Adipocyte (in vitro differentiated cells): ENCODE measurements at places on chromosomes 16 and 17.

GRCh38 chr17:60253048-60253447, 103.3 kb downstream of the CA4 start:
- DNase-seq: no peak

GRCh38 chr16:88785106-88785924, at the start of gene PIEZO1:
TSS of gene PIEZO1 (minus strand) at chr16:88785220. CDS start at chr16:88784964, 256 bp downstream.
- peak; percentile 92 for DNase-seq

DNA sequence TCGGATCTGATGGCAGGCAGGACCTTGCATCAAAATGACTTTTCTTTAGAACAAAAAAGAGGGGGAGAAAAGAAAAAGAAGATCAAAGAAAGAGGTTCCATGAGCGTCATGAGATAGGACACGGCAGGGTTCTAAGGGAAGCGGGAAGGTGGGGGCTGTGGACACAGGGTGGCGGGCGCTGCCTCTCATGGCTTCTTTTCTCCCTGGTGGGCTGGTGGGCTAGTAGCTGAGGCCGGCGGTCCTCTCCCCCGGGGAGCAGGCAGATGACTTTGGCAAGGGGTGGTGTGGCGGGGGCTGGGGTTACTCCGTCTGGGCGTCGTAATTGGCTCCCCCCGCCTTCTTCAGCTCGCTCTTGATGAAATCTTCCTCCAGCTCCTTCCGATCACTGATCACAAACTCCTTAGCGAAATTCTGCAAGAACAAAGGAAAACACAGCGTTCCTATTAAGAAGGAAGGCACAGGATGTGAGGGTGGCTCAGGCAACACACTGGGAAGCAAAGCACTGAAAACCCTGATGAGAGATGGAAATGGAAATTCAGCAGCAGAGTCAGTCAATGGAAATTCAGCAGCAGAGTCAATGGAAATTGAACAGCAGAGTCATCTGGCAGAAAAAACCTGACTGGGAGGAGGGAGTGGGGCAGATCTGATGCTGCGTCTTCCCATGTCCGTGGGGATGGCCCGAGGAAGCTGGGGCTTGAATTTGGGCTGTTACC, 51.2 kb downstream of the COTL1 start:
- no peak for DNase-seq

GRCh38 chr16:61277849-61278248, 758.4 kb downstream of the CDH8 start:
- DNase-seq: no peak

DNA sequence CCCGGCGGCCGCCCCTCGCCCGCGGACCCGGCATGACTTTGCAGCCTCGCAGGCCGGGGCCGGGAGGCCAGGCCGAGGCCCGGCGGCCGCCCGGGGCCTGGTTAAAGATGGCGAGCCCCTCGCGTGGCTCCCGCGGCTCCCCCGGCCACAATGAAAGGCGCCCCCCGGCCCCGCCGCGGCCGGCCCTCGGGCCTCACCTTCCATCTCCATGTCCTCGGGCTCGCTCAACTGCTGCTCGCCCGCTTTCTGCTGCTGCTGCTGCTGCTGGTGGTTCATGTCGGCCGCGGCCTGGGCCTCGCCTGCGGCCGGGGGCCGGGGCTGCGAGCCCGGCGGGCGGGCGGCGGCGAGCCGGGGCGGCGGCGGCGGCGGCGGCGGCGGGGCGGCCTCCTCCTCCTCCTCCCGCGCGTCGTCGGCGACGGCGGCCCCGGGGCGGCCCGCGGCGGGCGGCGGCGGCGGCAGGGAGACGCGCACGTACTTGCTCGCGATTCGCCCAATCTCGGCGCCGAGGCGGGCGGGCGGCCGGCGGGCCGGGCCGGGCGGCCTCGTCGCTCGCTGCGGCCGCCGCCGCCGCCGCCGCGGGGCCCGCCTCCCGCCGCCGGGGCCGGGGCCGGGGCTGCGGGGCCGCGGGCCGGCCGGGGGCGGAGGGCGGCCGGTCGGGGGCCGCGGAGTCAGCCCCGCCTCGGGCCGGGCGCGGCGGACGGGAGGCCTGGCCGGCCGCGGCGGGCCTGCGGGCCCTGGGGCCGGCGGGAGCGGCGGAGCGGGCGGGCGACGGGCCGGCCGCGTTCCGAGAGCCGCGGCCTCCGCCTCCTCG, 491 bp downstream of the USP7 start:
- DNase-seq: peak; percentile 60

DNA sequence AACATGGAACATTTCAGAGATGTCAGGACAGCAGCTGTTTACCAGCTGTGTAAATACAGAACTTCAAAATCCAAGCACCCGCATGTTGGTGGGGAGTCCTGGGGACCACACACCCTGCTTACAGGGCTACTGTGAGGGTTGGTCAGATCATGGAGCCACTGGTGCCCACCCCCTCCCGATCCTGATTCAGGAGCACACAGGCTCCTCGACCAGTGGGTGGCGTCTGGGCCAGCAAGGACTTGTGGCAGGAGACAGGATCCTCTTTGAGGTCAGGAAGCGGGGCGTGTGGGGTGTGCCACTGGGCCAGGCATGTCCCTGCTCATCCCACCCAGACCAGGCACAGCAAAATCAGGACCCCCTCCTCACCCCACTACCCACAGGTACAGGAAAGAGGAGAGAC, 83.6 kb downstream of the SDK2 start:
- no peak for DNase-seq

GRCh38 chr16:6861135-6861814, 471.4 kb upstream of the RBFOX1 start:
- DNase-seq: no peak

- peak; percentile 69 for DNase-seq
These were observed 5.4 kb downstream of the LRRC75A start for GRCh38 chr17:16486373-16487250.

DNA sequence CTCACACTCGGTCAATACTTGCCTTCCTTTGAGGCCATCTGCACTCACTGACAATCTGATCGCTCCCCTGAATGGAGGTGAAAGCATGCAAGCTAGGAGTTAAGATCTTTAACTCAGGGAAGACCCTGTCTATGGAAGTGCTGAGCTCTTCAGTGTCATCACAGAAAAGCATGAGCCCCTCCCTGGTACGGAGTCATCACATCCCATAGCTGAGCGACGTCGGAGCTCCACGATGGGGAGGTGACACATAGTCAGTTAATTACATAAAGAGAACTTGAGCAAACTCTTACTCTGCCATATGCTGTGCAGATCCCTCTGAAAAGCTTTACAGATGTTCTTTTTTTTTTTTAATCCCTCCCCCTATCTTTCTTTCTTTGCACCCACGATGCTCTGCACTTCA, 463.2 kb downstream of the WWOX start:
- no peak for DNase-seq

GRCh38 chr16:83530293-83530692, 277.5 kb upstream of the HSBP1 start:
- peak; percentile 44 for DNase-seq

- DNase-seq: peak; percentile 80
These were observed 47.8 kb downstream of the BMERB1 start for GRCh38 chr16:15482068-15482747.

DNA sequence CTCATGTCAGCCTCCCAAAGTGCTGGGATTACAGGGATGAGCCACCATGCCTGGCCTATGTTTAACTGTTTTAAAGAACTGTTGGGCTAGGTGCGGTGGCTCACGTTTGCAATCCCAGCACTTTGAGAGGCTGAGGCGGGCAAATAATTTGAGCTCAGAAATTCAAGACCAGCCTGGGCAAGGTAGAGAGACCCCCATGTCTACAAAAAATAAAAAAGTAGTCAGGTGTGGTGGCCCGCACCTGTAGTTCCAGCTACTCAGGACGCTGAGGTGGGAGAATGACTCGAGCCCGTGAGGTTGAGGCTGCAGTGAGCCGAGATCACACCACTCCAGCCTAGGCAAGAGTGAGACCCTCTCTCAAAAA, 1.9 kb upstream of the ITGAL start:
- no peak for DNase-seq
